ENCODE measurements at places on chromosomes 16 and 17.
A peak's percentile ranks its signal among the peaks of the same experiment; 100 is the strongest.

- no peak for DNase-seq
Observed at GRCh38 chr17:19337712-19338023, 24.9 kb downstream of the B9D1 start.

DNA sequence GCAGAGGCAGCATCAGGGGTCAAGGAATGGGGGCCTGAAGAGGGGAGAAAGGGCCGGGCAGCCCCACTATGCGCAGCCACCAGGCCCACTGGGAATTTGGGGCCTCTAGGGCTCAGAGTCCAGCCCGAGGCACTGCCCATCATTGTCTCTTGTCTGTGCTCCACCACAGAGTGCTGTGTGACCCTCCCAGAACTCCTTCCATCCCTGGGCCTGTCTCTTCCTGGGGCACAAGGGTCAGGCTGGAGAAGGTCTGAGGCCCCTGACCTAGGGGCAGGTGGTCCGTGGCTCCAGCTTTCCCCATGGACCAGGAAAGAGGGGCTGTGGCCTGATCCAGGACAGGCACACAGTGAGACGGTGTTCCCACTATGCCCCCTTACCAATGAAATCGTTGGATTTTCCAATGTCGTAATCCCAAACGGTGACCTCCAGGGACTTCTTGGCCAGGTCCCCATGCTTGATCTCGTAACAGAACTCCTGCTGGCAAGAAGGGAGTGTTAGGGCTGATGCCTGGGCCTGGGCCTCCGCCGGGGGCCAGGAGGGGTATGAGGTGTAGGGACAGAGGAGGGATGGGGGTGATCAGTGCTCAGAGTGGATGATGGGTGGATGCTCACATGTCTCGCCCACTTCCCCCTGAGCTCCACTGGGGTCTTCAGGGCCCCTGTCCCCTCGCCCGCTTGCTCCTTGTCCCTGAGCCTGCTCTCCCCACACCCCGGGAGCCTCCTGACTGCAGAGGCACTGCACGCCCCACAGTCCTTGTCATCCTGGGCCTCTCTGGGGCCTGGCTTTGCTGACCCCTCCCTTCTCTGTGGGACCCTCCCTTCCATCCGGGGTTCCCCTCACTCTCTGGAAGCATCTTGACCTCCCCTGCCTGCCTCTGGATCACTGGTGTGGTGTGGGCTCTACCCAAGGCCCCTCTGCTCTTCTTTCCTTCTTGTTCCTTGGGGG, 10.7 kb downstream of the SCGB1C2 start:
- peak; percentile 60 for DNase-seq

DNA sequence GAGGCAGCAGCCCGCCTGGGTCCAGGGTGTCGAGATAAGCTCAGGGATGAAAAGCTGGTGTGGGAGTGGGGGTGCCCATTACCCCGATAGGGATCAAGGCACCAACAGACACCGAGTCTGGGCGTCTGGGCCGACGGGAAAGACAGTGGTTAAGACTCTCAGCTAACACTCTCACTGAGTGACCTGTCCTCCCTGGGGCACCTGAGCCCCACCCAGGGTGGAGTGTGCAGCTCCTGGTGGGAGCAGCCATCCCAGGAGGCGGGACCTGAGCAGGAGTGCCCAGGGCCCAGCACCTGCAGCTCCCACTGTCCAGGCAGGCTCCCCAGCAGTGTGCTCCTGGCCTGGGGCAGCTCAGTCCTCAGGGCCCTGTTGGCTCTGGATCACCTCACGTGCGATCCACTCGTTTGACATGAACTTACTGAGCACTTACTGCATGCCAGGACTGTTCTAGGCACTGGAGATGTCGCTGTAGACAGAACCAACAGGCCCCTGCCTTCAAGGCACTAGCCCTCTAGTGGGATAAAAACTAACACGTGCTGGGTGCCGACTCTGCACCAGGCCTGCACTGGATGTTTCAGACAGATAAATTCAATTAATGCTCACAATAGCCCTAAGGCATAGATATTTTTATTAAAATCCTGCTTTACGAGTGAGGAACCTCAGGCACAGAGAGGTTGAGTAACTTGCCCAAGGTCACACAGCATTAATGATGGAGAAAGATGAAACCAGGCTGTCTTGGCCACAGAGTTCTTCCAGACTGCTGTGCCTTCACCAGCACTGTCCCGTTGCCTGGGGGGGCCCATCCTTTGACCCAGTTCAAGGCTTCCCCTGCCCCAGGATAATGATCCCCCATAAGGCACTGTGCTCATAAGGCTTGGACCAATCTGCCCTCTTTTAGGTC, 1.9 kb downstream of the EVPLL start:
- no peak for DNase-seq

- no peak for DNase-seq
Observed at GRCh38 chr16:10245002-10245401, 62.8 kb upstream of the GRIN2A start.

- no peak for DNase-seq
Observed at GRCh38 chr16:57045694-57046381, 46.5 kb upstream of the CPNE2 start.

DNA sequence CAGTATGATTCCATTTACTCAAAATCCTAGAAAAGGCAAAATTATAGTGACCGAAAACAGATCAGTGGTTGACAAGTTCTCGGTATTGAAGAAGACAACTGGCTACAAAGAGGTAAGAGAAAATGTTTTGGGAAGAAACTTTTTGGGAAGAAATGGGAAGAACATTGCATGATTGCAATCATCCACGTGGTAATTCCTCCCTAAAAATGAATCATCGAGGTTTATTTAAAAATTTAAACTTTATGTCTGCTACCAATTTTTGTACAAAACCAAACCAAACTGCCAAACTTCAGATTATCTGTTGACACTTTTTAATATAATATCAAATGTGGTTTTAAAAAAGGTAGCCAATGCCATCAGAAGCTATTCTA, 8.1 kb downstream of the SMURF2 start:
- no peak for DNase-seq

DNA sequence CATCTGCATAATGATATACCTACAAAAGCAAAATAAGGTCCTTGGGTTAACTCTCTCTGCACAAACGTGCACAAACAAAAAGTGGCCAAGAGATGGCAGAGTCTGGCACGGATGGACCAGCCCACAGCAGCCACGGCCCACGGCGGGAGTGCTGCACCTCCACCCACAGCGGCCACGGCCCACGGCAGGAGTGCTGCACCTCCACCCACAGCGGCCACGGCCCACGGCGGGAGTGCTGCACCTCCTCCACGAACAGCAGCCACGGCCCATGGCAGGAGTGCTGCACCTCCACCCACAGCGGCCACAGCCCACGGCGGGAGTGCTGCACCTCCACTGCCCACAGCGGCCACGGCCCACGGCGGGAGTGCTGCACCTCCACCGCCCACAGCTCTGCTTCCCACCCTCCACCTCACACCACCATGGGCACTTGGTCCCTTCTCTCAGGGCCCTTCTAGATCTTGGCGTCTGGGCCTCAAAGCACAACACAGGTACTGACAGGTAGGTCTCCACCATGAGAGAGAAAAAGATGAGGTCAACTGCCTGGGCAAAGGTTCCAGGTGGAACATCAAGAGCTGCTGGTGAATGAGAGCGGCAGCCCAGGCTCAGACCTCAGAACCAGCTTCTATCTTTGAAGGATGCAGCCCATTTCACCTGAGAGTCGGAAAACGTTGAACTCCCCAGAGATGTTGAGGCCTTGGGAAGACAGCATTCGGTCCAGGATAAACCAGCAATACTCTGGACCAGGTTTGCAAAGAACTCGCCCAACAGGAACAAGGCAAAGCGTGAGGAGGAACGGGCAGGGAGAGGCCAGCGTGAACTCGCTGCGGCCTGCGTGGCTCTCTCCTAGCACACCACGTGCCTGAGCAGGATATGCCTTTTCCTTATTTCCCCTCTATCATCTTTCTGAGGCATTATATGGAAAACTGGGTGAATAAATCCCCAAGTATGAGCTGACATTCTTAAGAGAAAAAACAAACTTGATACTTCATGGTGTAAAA, 124.5 kb downstream of the ZNF778 start:
- DNase-seq, result no peak

DNA sequence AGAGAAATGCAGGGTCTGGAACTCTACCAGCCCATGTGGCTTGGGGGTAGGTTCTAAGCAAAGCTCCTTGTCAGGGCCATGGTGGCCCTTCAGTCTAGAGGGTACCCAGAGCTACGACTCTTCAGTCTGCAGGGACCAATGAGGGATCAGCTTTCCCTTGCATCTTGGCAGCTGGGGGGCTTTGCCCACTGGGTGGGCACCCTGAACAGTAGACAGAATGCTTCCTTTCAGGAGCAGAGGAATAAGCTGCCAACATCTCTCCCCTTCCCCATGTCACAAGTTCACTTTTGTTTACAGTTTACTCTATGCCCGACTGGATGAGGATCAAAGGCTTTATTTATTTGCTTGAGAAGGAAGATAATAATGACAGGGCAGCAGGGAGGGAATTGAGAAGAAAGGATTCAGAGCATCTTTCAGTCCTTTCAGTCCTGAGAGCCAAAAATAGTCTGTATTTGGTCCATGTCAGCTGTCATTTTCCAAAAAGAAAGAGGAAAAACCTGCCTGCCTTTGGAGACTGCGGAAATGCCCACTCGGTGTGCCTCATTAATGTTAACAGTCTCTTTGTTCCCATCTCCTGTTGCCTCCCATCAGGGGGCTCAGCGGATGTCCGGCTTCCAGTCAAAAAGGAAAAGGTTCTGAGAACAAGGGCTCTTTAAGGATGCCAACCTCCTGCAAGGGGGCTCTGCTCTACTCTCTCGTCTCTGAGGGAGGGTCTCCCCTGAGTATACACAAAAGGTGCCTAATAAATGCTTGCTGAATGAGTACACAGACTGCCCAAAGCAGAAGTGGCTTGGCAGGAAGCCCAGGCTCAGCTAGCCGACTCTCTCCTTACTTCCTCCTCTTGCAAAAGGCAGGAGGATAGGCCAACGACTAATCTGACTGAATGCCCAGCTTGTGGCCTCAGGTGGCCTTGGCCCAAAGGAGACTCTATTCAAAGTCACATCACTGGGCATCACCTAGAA, 17.1 kb downstream of the TRAF4 start:
- DNase-seq, result no peak

DNA sequence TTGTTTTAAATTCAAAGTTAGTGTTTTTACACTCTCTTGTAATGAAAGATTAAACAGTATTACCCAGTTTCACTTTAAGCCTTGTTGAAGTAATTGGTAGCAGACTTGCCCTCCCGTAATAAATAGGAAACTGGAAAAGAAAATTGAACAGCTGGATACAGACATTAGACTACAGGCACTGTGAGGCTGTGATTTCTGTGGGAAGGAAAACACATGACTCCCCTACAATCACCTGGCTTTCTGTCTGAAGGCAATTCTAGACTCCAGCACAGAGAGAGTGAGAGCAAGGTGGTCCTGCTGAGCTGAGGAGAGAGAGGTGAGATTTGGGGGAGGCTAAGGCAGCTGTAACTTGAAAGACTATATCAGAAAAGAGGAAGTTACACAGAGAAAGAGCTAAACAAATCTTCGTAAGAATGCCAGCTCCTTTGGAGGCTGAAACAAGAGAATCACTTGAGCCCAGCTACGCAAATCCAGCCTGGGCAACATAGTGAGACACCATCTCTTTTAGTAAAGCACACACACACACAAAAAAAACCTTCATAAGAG, 57.8 kb upstream of the CDYL2 start:
- DNase-seq, result no peak

GRCh38 chr17:57955183-57955931, at the start of gene CUEDC1:
Gene CUEDC1, minus strand, starts transcription at chr17:57955412. Its CDS starts 69,848 bp downstream, at chr17:57885564.
- no peak for DNase-seq

DNA sequence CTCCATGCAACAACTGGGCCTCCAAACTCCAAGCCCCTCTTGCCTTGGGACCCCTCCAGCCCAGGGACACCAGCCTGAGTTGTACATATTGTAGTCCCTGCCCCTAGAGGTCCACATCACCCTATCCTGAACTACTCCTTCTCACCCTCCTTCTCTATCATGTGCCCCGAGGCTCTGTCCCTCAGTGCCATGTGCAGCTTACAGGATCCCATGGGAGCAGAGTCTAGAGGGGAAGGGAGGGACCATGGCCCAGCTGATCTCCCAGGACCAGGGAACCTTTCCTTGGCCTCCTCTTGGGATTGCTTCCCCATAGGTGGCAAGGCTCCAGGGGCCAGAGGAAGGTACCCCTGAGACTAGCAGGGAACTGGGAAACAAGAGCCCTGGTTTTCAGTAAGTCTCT, 35.3 kb downstream of the TMEM132E start:
- no peak for DNase-seq

- no peak for DNase-seq
Observed at GRCh38 chr17:83099086-83099555, 19.7 kb downstream of the METRNL start.
